ENCODE measurements at places on chromosomes 1 and 21. TPM values are rescaled to one million over a fixed set of nuclear protein-coding genes. Genes with fewer than 3 reads are reported as not detected.
A peak's percentile ranks its signal among the peaks of the same experiment; 100 is the strongest.

GRCh38 chr21:36698385-36698980 lies 432 bp upstream of the SIM2 start:
- no peaks in the 10 kb centered on the region for H3K36me3 ChIP-seq
- no peak overlapping the region for H3K27ac ChIP-seq
- peaks cover 100% of the 10 kb centered on the region for H3K27me3 ChIP-seq
- DNase-seq: no peak
- no peak overlapping the region for H3K4me3 ChIP-seq

DNA sequence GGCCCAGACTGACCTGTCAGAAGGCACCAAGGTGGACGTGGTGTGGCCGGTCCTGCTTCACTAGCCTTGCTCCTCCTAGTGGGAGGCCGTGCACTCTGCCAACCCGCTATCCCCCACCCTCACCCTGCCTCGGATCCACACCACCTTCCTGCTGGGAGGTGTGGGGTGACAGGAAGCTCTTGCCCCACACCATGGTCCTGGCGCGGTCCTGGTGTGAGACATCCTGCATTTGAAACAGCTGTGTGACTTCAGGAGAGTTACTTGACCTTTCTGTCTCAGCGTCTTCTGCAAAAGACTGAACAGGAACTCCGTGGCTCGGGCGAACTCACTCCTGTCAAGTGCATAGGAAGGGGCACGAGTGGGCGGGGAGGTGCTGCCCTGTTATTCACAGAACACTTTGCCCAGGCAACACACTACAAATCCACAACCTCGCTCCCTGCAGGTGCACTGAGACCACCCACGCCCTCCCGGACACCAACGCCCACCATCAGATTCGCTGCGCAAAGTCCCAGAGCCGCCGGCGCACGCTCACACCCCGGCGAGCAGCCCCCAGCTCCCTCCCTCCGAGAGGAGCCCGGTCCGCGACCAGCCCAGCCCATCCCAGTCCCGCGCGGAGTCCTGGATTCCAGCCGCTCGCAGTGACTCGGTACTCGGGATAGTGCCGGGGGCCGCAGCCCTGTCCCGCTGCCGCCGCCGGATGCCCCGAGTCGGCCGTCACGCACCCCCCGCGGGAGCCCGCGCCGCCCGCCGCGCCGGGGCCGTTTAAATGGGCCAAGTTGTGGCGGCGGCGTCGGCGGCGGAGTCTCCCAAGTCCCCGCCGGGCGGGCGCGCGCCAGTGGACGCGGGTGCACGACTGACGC lies at the start of gene SAMD11:
Gene SAMD11 (plus strand): TSS at position 793 of the 860 bp plus-strand sequence. CDS start 509 bp downstream, outside the sequence.
- H3K4me3 ChIP-seq: peak within 1 kb of the TSS; percentile 61
- peaks cover 64% of the 10 kb centered on the region for H3K27me3 ChIP-seq
- no peak within 1 kb of the TSS for H3K27ac ChIP-seq
- H3K36me3 ChIP-seq: no peaks in the 10 kb centered on the region

DNA sequence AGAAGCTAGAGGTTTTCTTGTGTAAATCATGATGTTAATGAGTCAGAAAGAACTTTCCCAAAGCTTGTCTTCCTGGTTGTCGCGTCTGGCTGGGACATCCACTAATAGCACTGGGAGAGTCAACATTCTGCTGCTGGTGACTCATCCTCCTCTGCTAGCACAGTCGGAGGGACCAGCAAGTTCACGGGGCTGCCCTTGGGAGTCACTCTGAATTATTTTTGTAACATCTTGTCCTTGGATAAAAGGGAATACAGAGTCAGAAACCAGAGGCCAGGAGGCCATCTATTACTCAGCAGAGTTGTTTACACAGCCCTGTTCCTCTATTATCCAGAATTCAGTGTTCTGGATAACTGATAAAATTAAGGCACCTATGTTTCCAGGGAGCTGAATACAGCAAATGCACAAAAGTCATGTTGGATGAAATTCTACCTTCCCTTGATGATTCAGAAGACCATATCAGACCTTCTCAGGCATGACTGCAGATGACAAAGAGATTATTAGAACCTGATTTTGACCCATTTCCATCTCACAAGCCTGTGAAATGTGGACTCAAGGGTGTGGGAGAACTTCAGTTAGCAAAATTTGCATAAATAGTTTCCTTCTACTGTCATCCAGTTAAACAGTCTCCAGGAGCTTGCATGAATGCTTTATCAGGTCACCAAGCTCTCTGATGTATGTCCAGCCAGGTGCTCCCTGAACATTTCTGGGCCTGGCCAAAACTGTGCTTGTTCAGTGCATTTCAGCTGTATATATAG lies 68.1 kb downstream of the JAK1 start:
- DNase-seq: peak; percentile 96
- peaks cover 48% of the 10 kb centered on the region for H3K4me1 ChIP-seq
- H3K27me3 ChIP-seq: no peaks in the 10 kb centered on the region

- H3K36me3 ChIP-seq: no peaks in the 10 kb centered on the region
- DNase-seq: no peak
- H3K27ac ChIP-seq: no peak overlapping the region
- H3K4me3 ChIP-seq: no peak overlapping the region
These were observed 107.5 kb downstream of the TIAM1 start for GRCh38 chr21:31236528-31236927.

DNA sequence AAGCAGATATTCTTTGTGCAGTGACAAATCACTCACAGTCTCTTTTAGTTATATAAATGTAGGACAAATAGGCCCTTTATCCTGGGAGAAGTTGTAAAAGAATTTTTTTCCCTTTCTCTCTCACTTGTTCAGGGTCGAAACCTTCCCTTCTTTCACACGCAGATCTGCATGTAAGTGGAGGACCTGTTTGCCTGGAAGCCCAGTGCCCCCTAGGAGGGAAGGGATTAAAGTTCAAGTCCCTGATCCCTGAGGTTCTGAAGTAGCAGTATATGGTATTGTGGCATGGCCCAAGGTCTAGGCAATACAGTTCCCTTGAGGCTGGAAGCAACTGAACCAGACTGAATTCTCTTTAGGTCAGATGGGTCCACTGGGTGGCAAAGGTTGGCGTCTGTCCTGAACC lies 48.6 kb upstream of the PTGFRN start:
- no peaks in the 10 kb centered on the region for H3K4me1 ChIP-seq
- H3K27ac ChIP-seq: no peak overlapping the region
- H3K36me3 ChIP-seq: no peaks in the 10 kb centered on the region
- H3K27me3 ChIP-seq: no peaks in the 10 kb centered on the region
- DNase-seq: no peak

GRCh38 chr1:5423109-5423508 lies 569.1 kb downstream of the NPHP4 start:
- no peak overlapping the region for H3K27ac ChIP-seq
- no peak for DNase-seq
- no peaks in the 10 kb centered on the region for H3K4me1 ChIP-seq

DNA sequence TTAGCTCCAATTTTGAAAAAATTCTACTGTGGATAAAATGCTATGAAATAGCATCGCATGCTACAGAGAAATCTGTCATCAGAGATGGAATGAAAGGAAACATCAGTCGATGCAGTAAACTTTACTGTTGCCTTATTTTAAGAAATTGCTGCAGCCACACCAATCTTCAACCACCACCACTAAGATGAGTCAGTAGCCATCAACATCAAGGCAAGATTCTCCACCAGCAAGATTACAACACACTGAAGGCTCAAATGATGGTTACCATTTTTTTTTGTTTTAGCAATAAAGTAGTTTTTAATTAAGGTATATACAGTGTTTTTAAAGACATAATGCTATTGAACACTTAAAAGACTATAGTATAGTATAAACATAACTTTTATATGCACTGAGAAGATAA lies 95.6 kb upstream of the JUN start:
- H3K4me1 ChIP-seq: peaks cover 17% of the 10 kb centered on the region
- no peaks in the 10 kb centered on the region for H3K36me3 ChIP-seq
- no peak overlapping the region for H3K27ac ChIP-seq
- no peaks in the 10 kb centered on the region for H3K27me3 ChIP-seq

- H3K36me3 ChIP-seq: no peaks in the 10 kb centered on the region
- no peak for DNase-seq
- no peak overlapping the region for H3K4me3 ChIP-seq
- H3K27ac ChIP-seq: no peak overlapping the region
These were observed 321.3 kb downstream of the KIF26B start for GRCh38 chr1:245475961-245476516.

DNA sequence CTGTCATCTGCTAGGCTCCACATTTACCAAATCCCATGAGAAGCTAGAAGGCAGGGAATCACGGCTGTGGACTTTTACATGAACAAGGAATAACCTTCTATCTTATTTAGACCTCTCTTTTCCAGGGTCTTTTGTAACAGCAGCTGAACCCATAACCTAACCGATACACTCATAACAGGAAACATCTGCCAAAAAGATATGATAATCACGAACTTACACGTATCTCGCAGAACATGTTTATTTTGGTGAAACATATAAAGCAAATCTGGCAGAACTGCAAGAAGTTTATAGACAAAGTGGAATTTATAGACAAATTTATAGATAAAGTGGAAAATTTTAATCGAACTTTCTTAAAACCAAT lies 20.4 kb downstream of the TINAGL1 start:
- H3K27me3 ChIP-seq: no peaks in the 10 kb centered on the region
- H3K36me3 ChIP-seq: no peaks in the 10 kb centered on the region
- H3K4me1 ChIP-seq: no peaks in the 10 kb centered on the region

DNA sequence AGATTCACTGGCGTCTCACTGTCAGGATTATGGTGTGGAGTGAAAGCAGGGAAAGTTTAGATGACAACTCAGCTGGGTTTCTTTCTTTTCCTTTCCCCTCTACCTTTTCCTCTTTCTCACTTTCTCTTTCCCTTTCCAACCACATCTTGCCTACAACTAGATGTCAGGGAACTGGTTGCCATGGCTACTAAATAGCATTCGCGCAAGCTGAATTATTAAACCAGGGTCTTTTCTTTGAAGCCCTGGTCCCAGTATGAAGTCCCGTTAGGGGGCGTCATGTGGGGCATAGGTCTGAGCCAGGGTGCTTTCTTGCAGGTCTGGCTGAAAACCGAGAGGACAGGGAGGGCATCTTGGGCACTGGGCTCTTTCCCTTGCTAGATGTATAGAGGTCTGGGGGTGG lies 168.4 kb upstream of the CACNA1E start:
- no peak overlapping the region for H3K27ac ChIP-seq
- peaks cover 27% of the 10 kb centered on the region for H3K27me3 ChIP-seq
- no peak for DNase-seq

Gene LCA5L
- 5.3 TPM for total RNA-seq

Gene FMO4
- 1.7 TPM for total RNA-seq

Data from adrenal gland (tissue), 19 donors.